Activated CD4-positive, alpha-beta T cell treated with anti-CD3 and anti-CD28 coated beads for 36 hours (primary cell): ENCODE measurements at places on chromosomes 5 and 9. TPM values are rescaled to one million over a fixed set of nuclear protein-coding genes. Genes with fewer than 3 reads are reported as not detected.
A peak's percentile ranks its signal among the peaks of the same experiment; 100 is the strongest.

Gene ALDOB
- total RNA-seq, result not detected

Gene FBXL7
- total RNA-seq, result not detected

Gene TMEM174
- total RNA-seq, result not detected

DNA sequence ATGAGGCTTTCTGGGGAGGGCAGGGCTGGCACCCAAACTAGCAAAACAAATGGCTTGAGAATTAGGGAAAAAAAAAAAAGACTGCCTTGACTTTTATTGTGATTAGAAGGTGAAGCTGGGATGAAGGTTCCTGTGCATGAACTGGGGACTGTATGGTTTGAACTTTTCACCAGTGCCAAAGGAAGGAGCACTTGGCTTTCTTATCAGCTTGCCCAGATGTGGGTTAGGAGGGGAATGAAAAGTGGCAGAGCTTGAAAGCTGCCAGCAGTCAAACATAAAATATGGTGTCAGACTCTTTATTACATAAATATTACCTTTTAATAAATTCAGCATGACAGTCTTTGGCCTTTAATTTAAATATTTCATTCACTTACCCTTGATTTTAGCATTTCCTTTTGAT, 182.5 kb downstream of the PSAT1 start:
- H3K4me1 ChIP-seq, result no peaks in the 10 kb centered on the region
- no peak overlapping the region for H3K4me3 ChIP-seq
- H3K27me3 ChIP-seq, result peaks cover 4% of the 10 kb centered on the region
- DNase-seq, result no peak
- no peak overlapping the region for H3K27ac ChIP-seq

- peak overlapping the region; percentile 91 for H3K27ac ChIP-seq
- peaks cover 5% of the 10 kb centered on the region for H3K36me3 ChIP-seq
- H3K4me1 ChIP-seq, result peaks cover 15% of the 10 kb centered on the region
These were observed 490 bp downstream of the ICE1 start for GRCh38 chr5:5422819-5423515.

GRCh38 chr5:143251190-143251589, 152.3 kb downstream of the NR3C1 start:
- DNase-seq, result no peak
- H3K27me3 ChIP-seq, result no peaks in the 10 kb centered on the region
- H3K4me1 ChIP-seq, result no peaks in the 10 kb centered on the region
- no peak overlapping the region for H3K4me3 ChIP-seq
- no peak overlapping the region for H3K27ac ChIP-seq
- no peaks in the 10 kb centered on the region for H3K36me3 ChIP-seq

DNA sequence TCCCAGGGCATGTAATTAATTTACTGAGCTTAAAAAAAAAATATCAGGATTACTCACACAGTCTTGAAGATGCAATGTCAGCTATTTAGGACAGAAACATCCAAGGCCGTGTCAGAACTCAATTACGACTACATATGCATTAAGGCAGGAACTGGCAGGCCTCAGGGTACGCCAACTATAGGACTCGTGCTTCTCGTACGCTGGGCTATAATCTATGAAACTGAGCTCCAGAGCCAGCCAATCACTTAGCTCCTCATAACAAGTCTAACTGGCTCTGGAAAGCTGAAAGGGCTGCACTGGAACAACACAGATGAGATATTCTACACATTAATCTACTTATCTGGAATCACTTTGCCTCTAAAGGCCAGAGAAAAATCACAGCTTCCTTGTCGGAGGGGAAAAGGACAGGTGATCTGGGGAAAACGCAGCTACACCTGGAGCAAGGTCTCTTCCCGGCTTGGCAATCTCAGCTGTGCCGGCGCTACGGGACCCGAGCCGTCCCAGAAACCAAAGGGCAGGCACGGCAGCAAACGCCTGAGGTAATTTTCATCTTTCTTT, 212.0 kb downstream of the DEPDC1B start:
- no peak overlapping the region for H3K4me3 ChIP-seq
- H3K4me1 ChIP-seq, result no peaks in the 10 kb centered on the region
- DNase-seq, result no peak
- no peaks in the 10 kb centered on the region for H3K36me3 ChIP-seq

- H3K4me3 ChIP-seq, result no peak overlapping the region
- peak; percentile 62 for DNase-seq
- H3K36me3 ChIP-seq, result no peaks in the 10 kb centered on the region
- no peaks in the 10 kb centered on the region for H3K4me1 ChIP-seq
These were observed 33.1 kb downstream of the DAB2IP start for GRCh38 chr9:121684381-121685145.

DNA sequence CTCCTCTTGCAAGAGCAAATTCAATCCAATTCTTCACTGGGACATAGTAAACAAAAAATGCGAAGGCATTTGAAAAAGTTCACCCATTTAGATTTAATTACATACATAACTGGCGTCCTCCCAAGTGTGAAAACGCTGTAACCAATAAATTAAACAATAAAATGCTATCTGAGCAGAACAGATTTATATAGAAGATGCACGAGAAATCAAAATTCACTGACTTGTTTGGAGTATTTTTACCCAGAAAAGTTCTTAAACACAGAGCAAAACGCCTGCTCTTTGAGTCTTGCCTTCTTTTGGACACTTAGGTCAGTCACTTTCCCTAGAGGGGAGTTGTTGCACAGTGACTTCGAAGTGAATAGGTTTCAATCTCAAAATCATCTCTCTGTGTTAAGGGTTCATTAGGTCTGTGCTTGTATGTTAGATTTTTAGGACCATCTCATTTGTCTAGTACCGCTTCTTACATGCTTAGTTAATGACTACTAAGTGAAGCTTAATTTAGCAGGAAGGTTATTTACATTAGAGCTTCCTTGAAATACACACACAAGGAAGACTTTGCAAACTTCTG, 1.9 kb downstream of the ALDH1A1 start:
- no peaks in the 10 kb centered on the region for H3K36me3 ChIP-seq
- H3K4me3 ChIP-seq, result no peak overlapping the region
- H3K27ac ChIP-seq, result no peak overlapping the region
- peaks cover 30% of the 10 kb centered on the region for H3K27me3 ChIP-seq
- peaks cover 7% of the 10 kb centered on the region for H3K4me1 ChIP-seq

DNA sequence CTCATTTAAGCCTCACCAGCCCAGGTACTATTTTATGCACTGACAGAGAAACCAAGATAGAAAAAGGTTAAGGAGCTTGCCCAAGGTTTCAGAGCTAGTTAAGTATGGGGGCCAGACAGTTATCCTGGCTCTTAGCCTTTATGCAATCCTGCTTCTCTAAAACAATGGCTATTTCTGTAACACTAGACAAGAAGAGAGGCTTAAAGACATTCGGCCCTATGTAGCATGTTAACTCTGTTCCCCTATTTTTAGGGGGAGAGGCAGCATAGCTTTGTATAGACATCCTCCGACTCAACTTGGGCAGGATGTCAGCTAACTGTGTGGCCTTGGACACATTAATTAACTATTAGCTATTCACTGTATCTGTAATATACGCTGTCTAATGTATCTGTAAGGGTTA, 54.6 kb downstream of the LHFPL2 start:
- no peaks in the 10 kb centered on the region for H3K36me3 ChIP-seq
- peaks cover 5% of the 10 kb centered on the region for H3K27me3 ChIP-seq
- no peak overlapping the region for H3K27ac ChIP-seq
- H3K4me1 ChIP-seq, result no peaks in the 10 kb centered on the region
- DNase-seq, result no peak
- H3K4me3 ChIP-seq, result no peak overlapping the region
